ENCODE measurements at places on chromosomes 2 and 18. TPM values are rescaled to one million over a fixed set of nuclear protein-coding genes. Genes with fewer than 3 reads are reported as not detected.

Gene REG1A
- not detected for total RNA-seq

Gene RNU2-63P
- not detected for total RNA-seq

Gene AFG3L2
- 31.5 TPM for total RNA-seq

Gene CAB39
- total RNA-seq = 42.9 TPM

Gene GCG
- total RNA-seq = not detected

Gene DPP4
- total RNA-seq = 13.3 TPM

Gene PSMD14
- 40.3 TPM for total RNA-seq

Gene KCNE4
- total RNA-seq = 5.0 TPM

Gene PHOSPHO2
- 8.3 TPM for total RNA-seq

Gene CACNB4
- under 0.01 TPM for total RNA-seq

Gene MYO3B
- not detected for total RNA-seq

Gene REG3A
- total RNA-seq = not detected

Gene DSG1
- total RNA-seq = not detected

Gene WNT10A
- total RNA-seq = 0.08 TPM

Gene PDK1
- 62.9 TPM for total RNA-seq

Gene RBM43
- total RNA-seq = 3.6 TPM

Gene TRIP12
- 99.3 TPM for total RNA-seq

Gene C1QL2
- total RNA-seq = not detected

Gene UGT1A10
- not detected for total RNA-seq

Gene LINC00305
- total RNA-seq = not detected

Gene ARL6IP6
- 22.6 TPM for total RNA-seq

Gene CHRNG
- 3.3 TPM for total RNA-seq

Gene CNDP1
- total RNA-seq = not detected

Gene CAPN14
- total RNA-seq = not detected

Gene DSC2
- total RNA-seq = 1.7 TPM

Gene HOXD4
- total RNA-seq = not detected

Gene NAT8
- total RNA-seq = not detected

Gene WBP1
- 87.9 TPM for total RNA-seq

Gene VWC2L
- not detected for total RNA-seq

Gene NDUFB3
- total RNA-seq = 60.0 TPM

Gene LIMS4
- not detected for total RNA-seq

Gene LCT
- total RNA-seq = 0.08 TPM

Gene CCDC74B
- 5.4 TPM for total RNA-seq

Gene HSBP1L1
- total RNA-seq = 61.7 TPM

Gene SERPINB4
- total RNA-seq = 0.64 TPM

Gene GTF2A1L
- total RNA-seq = 0.13 TPM

Gene REG3G
- total RNA-seq = not detected

Gene SERPINE2
- total RNA-seq = 81.3 TPM

Data from epithelial cell of alveolus of lung (primary cell).